Heart right ventricle (tissue), 16 donors: ENCODE measurements at places on chromosomes 1 and 21. TPM values are rescaled to one million over a fixed set of nuclear protein-coding genes. Genes with fewer than 3 reads are reported as not detected.

The ETNK2 gene
- total RNA-seq = 1.6 TPM

The SUSD4 gene
- total RNA-seq = 1.6 TPM

The SPRR2A gene
- total RNA-seq = not detected

The ADORA1 gene
- 9.4 TPM for total RNA-seq

The ZNF648 gene
- total RNA-seq = not detected

The OR2L5 gene
- not detected for total RNA-seq

The ZNF593OS gene
- not detected for total RNA-seq

The HIPK1 gene
- 76.7 TPM for total RNA-seq

The SNX7 gene
- total RNA-seq = 13.1 TPM

The TFF2 gene
- not detected for total RNA-seq

The TAS1R3 gene
- total RNA-seq = 0.87 TPM

The WNT9A gene
- 0.39 TPM for total RNA-seq

The CZIB gene
- 45.6 TPM for total RNA-seq

The ANKRD34A gene
- 1.0 TPM for total RNA-seq

The C1QC gene
- total RNA-seq = 71.8 TPM

The LYPD8 gene
- not detected for total RNA-seq

The GSTM3 gene
- total RNA-seq = 93.7 TPM

The CASQ2 gene
- total RNA-seq = 1,320 TPM

The EVA1C gene
- total RNA-seq = 19.2 TPM

The BRDT gene
- not detected for total RNA-seq

The APOBEC4 gene
- not detected for total RNA-seq

The ALX3 gene
- total RNA-seq = not detected

The IGSF21 gene
- 0.20 TPM for total RNA-seq

The LCE1C gene
- not detected for total RNA-seq

The SPRR4 gene
- total RNA-seq = not detected

The LINGO4 gene
- total RNA-seq = 0.67 TPM

The RGS13 gene
- not detected for total RNA-seq

The KCNJ9 gene
- total RNA-seq = not detected

The TRPM2 gene
- total RNA-seq = 0.46 TPM

The SLAMF1 gene
- 0.31 TPM for total RNA-seq

The FAAP20 gene
- total RNA-seq = 32.6 TPM
